ENCODE measurements at places on chromosomes 2 and 18.

- no peak for DNase-seq
Measured at GRCh38 chr2:72539071-72539552, 286.7 kb downstream of the EXOC6B start.

DNA sequence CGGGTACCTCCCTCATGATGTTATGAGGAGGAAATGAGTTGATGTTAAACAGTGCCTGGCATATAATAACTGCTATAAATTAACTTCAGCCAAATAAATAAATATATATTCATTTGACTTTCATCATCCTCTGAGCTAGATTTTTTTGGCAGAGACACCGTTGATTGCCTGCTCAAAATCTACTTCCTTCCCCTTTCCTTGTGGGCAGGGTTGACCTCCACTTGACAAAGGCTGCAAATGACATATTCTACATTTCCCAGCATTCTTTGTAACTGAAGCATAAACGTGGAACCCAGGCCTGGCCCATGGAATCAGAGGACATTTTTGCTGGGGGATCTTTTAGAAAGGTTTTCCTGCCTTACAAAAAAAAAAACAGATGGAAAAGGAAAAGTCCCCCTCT, 177.8 kb downstream of the TXNL1 start:
- DNase-seq = no peak

GRCh38 chr2:174024524-174025270, 59.5 kb upstream of the SP3 start:
- DNase-seq = no peak

GRCh38 chr2:120302301-120302700, 43.6 kb upstream of the INHBB start:
- DNase-seq = no peak

All from HEK293T (cell line).